ENCODE measurements at places on chromosomes 3 and 15.

DNA sequence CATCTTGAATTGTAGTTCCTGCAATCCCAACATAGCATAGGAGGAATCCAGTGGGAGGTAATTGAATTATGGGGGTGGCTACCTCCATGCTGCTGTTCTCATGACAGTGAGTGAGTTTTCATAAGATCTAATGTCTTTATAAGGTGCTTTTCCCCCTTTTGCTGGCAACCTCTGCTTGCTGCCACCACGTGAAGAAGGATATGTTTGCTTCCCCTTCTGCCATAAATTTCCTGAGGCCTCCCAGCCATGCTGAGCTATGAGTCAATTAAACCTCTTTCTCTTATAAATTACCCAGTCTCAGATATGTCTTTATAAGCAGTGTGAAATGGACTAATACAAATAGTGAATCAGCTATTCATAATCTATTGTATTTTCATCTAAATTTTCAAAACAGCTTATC, 537.3 kb downstream of the EPHA3 start:
- DNase-seq = no peak

GRCh38 chr15:57866149-57866736, 159.7 kb downstream of the POLR2M start:
- DNase-seq = peak; percentile 78

GRCh38 chr3:38878646-38879045, 62.6 kb upstream of the SCN10A start:
- DNase-seq = no peak

- no peak for DNase-seq
Measured at GRCh38 chr3:48226939-48227338, 3.6 kb downstream of the CAMP start.

- peak; percentile 43 for DNase-seq
Measured at GRCh38 chr3:153209596-153209995, 47.6 kb downstream of the RAP2B start.

GRCh38 chr3:45689787-45690145, 570 bp downstream of the SACM1L start:
- DNase-seq = no peak

- no peak for DNase-seq
Measured at GRCh38 chr3:123476967-123477750, 28.3 kb upstream of the ADCY5 start.

- DNase-seq = no peak
Measured at GRCh38 chr15:37698679-37699078, 235.8 kb upstream of the TMCO5A start.

DNA sequence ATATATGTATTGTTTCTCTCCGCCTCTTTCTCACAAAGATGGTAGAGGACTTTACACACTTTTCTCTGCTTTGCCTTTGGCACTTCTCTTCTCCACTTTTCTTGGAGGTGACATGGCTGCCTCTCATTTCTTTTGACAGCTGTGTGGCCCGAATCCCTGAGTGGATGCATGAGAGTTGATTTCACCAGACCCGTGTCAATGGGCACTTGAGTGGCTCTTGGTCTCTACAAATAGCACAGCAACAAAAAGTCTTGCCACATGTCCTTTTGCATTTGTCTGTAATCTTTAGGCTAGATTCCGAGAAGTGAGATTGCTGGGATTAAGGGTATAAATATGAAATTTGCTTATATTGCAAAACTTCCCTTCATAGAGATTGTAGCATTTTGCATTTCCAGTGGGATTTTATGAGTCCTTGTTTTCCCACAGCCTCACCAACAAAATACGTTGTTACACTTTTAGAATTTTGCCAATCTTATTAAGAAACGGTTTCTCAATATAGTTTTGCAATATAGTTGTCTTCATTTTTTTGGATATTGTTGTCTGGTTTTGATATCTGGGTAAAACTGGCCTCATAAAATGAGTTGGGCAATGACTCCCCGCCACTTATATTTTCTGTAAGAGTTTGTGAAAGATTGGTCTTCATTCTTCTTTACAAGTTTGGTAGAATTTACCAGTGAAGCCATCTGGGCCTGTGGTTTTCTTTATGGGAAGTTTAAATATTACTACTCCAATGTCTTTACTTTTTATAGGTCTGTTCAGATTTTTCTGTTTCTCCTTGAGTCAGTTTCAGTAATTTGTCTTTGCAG, 5.2 kb upstream of the TRPM1 start:
- DNase-seq = peak; percentile 35

Data from KBM-7 (cell line).